ENCODE measurements at places on chromosomes 4 and X.
A peak's percentile ranks its signal among the peaks of the same experiment; 100 is the strongest.

DNA sequence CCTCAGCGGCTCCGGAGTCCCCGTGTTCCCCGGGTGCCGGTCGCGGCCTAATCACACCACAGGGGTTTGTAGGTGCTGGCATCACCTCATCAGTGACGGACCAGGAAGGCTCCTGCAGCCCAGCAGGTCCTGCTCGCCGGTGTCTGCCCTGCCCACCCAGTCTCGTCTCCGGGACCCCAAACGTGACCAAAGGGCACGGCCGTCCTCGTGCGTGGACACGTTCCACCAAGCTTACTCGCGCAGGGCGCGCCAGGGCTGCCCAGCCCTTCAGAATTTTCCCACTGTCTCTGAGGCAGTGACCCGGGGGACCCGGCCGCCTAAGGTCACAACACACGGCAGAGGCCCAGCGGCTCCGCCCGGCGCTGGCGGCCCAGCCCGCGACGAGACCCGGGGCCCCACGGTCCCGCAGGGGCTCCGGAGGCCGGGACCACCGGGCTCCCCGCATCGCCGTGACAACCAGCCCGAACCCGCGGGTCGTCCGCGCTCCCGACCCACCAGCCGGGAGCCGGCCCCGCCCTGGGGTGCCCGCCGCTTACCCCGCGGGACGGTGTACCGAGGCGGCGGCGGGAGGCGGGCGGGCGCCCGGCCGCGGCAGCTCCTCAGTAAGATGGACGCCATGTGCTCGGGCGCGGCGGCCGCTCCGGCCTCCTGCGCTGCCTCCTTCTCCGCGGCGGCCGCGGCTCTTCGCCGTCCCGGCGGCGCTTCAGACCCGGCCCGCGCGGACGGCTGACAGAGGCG is 454 bp downstream of the LETM1 start:
- DNase-seq: no peak

DNA sequence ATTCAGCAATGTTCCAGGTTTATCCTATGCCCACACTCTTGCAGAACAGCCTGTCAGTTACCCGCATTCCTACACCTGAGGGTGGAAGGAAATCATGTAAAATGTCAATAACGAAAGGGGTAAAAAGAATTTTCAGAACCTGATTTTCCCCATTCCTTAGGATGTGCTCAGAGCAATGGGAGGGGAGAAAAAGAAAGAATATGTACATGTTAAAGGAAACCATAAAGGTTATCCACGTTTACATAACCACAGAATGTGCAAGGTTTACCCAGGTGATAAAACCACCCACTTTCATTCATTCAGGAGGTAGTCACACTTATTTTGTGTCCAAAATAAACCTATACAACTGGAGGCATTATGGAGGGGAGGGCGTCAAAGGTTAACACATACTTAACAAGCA is 335.5 kb downstream of the ZNF674 start:
- DNase-seq: no peak

GRCh38 chr4:785332-786073 is 40.4 kb downstream of the CPLX1 start:
- no peak for DNase-seq

GRCh38 chr4:15899511-15899910 is 39.0 kb downstream of the FGFBP1 start:
- DNase-seq: no peak

DNA sequence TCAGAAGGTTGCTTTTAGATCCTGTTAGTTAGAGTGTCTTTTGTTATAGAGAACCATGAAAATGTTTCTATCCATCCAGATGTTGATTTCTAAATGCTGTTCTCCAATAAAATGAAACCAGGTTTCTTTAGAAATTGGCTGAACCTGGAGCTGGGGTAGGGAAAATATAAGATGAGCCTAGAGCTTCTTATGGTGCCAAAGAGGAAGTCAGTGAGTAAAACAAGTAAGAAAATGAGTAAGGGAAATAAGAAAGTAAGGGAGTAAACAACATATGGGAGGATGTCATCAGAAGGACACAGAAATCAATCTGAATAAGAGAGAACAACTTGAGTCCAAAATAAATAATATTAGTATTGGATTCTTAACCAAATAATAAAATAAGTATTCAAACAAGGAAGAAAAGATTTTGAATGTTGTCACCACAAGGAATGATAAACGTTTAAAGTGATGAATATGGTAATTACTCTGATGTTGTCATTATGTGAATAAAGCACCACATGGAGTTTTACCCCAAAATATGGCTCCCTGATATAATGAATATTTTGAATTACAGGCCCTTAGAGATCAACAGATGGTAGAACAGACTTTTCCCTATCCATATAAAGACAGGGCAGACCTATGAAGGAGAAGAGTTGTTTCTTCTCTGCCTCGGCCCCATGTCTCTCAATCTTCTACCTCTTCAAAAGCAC is 506.1 kb downstream of the IL15 start:
- DNase-seq: no peak

- DNase-seq: no peak
These were observed 337.8 kb downstream of the ARHGAP24 start for GRCh38 chr4:85812776-85813175.

DNA sequence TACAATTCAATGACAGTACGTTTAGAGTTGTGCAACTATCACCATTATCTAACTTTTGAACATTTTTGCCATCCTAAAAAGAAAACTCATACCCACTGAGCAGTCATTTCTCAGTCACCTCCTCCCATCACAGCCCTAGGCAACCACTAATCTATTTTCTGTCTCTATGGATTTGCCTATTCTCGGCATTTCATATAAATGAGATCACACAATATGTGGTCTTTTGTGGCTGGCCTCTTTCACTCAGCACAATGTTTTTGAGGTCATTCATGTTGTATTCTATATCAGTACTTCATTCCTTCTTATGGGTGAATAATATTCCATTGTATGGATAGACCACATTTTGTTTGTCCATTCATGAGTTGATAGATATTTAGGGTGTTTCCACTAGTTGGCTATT is 103.0 kb downstream of the PPEF1 start:
- DNase-seq: no peak

GRCh38 chr4:6987588-6987961 is 55.6 kb upstream of the TADA2B start:
- DNase-seq: no peak

GRCh38 chrX:13478740-13479451 is 90.5 kb upstream of the EGFL6 start:
- no peak for DNase-seq

GRCh38 chr4:102511830-102512605 is 10.9 kb downstream of the NFKB1 start:
- no peak for DNase-seq

- DNase-seq: no peak
These were observed 50.9 kb downstream of the ABCG2 start for GRCh38 chr4:88107406-88108107.

- DNase-seq: no peak
These were observed 202.7 kb downstream of the BANK1 start for GRCh38 chr4:101993002-101993841.

- no peak for DNase-seq
These were observed 58.9 kb downstream of the HOPX start for GRCh38 chr4:56622176-56622575.

GRCh38 chr4:40256329-40256728 is 59.5 kb downstream of the RHOH start:
- DNase-seq: no peak

DNA sequence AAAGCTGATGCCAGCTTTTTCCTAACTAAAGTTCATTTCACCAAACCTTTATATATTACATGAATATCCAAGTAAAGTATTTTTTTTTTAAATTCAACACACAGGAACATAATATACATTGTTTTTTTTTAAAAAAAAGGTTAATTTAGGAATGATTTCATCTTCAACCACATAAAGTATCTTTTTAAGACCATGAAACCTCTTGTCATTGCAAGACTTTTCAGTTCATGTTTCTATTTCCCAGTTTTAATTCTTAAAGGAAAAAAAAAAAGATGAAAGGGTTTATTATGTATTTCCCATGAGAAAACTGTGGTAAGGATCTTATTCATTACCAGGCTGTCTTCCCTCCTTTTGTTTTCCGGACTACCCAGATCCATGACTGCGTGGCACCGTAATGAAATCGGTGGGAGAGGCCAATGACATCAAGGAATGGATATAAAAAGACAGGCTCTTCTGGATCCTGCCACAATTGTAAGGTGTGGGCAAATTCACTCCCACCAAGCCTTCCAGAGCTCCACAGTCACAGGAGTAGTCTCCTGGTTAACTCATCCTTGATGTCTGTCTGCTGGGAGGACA is 84.7 kb upstream of the CBR4 start:
- DNase-seq: no peak

DNA sequence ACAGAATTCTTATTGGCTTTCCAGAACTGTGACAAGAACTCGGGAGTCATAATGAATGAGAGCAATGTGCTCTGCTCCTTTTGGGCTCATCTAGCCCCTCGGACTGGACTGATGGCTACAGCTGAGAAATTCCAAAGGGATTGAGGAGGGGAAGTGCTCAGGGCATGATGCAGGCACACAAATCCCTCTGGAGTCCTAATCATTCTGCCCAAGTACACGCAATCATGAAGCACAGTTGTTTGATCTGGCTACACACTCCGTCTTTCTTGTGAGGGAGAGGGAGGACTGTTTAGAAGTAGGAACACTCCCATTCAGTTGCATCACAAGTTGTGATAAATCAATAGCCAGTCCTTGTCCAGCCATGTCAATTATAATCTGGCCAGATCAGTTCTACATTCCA is 237.5 kb downstream of the COL25A1 start:
- DNase-seq: no peak

DNA sequence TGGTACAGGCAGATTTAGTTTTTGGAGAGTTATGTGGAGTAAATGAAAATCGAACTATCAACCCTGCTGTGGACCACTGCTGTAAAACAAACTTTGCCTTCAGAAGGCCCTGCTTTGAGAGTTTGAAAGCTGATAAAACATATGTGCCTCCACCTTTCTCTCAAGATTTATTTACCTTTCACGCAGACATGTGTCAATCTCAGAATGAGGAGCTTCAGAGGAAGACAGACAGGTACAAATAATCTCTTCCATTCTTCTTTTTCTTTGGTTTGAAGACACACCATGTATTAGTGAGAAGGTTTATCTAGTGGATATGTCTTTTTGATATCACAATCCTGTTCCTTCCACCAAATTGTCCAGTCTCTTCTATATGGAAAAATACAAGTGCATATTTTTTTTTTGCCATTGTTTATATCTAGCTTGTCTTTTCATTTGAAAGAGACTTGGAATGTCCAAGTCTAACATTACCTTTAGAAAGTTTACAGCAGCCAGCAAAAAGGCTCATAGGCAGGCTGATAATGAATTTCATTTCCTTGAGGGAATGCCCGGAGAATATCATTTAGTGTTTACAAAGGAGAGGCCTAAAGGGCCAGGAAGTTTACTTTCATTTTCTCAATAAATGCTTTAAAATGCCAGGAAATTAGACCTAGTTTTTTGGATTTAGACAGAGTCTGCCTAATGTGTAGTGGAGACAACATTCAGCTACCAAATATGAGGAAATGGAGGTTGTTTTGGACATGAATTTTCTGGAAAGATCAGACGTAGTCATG is 18.6 kb downstream of the AFM start:
- DNase-seq: no peak

DNA sequence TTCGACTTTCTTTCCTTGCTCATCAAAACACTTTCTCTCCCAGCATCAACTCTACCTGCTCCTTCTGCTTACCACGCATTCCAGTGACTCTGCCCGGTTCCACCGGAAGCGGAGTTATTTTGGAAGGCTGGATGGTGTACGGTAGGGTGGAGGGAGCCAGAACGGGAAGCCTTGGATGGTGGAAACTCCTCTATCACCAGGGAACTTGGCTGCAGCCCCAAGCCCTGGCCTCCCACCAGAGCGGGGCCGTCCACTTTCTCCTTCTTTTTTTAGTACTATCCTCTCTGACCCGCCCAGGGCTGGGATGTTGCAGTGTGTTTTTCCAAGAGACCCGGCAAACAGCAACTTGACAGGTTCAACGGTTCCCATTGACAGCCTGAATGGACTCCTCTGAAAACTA is 27.6 kb downstream of the ADGRG2 start:
- no peak for DNase-seq

DNA sequence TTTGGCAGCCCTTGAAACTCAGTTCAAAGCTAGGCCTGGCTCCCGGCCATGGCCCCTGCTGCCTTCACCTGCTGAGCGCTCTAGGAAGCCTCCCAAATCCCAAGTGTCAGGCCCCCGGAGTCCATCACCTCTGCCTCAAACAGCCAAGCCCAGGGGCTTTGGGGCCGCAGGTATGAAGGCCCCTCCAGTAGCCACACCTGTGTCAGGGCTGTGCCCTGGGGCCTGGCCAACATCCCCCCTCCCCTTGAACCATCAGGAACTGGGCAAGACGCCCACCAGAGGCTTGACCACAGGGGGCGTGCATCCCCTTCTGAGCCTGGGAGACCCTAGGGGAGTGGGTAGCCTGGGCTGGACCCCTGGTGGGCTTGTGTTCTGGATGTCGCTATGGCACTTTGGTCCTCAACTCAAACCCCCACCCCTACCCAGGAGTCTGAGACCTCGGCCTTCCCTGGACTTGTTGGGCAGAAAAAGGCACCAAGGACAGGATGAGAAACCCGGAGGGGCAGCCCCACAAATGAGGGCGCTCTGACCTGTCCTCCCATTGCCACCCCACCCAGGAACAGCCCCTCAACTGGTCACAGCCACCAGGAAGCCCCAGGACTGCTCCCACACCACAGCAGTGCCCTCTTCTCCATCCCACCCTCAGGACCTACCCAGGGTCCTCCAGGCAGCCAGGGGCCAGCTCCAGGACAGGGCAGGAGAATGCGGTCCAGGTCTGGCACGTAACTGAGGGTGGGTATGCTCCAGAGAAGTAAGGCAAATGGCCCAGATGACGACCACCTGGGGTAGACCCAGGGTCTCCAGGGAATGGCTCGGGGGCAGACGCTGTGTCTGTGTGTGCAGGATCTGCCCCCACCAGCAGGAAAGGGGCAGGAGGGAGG is 4.2 kb upstream of the SLBP start:
- no peak for DNase-seq

GRCh38 chr4:2755821-2756690 is at the start of gene TNIP2:
TSS of gene TNIP2 (minus strand) at chr4:2756336. CDS start at chr4:2756289, 47 bp downstream.
- peak; percentile 33 for DNase-seq

DNA sequence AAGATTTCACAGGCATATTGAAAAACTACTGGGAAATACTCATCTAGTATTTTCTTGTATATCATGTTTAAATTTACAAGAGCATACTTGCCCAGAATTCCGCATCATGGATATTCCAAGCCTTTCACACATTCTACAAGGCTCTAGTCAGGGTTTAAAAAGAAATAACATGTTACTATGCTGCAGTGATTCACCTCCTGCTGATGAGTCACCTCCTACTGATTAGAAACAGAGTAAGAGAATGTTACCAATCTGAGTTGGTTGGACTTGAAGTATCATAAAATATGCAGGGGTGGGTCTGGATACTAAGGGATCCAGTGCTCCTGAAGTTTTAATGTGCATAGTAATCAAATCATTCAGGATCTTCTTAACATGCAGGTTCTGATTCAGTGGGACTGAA is 192.0 kb upstream of the ANK2 start:
- DNase-seq: peak; percentile 87

DNA sequence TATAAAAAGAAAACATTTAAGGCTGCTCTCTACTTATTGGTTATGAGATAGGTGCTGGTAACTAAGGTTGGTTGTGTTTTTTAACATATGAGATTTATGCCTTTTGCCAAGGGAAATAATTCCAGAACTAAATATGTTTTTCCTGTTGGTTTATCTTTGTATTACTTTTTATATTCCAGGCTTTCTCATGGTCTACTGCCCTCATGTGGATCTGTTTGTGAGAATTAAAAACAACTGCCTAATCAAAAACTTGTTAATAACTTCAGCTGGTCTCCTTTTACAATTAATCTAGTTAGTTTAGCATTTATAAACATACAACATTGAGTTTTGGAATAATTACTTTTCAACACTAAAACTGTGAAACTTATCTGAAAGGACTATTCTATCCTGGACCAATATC is 1208.3 kb downstream of the ADGRL3 start:
- no peak for DNase-seq

- no peak for DNase-seq
These were observed 158.8 kb downstream of the ATP10D start for GRCh38 chr4:47643845-47644244.
